T-helper 2 cell (primary cell): ENCODE measurements at places on chromosomes 12 and 14.

GRCh38 chr12:119235197-119235751, 56.5 kb downstream of the HSPB8 start:
- DNase-seq, result no peak

GRCh38 chr12:26918321-26919215, 19.2 kb downstream of the INTS13 start:
- no peak for DNase-seq

DNA sequence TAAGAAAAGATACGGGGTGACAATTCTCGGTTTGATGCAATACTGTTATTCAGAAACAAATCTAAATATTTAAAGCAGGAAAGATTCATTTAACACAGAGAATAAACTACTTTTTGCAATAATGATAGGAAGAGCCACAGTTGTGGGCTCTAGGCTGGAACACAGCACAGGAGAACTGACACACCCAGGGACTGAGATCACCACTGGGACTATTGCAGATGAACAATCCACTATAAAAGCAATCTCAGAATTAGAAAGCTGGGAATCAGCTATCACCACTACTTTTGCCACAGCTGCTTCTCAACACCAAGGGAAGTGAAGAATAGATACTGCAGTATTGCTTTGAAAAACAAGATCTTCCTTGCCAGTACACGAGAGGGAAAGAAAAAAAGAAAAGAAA, 4.1 kb upstream of the PIK3C2G start:
- DNase-seq, result no peak

DNA sequence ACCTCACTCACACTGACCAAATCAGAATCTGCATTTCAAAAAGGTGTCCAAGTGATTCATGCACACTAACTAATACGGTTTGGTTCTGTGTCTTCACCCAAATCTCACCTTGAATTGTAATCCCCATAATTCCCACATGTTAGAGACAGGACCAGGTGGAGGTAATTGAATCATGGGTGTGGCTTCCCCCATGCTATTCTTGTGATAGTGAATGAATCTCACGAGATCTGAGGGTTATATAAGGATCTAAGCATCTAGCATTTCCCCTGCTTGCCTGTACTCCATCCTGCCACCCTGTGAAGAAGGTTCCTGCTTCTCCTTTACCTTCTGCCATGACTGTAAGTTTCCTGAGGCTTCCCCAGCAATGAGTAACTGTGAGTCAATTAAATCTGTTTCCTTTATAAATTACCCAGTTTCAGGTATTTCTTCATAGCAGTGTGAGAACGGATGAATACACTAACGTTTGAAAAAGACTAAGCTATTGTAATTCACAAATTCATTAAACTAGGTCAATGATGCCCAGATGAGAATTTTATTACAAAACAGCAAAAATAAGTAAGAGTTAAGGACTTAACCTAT, 759.1 kb downstream of the GALC start:
- DNase-seq, result no peak

- no peak for DNase-seq
Observed at GRCh38 chr12:127398016-127398710, 868.8 kb upstream of the TMEM132C start.

DNA sequence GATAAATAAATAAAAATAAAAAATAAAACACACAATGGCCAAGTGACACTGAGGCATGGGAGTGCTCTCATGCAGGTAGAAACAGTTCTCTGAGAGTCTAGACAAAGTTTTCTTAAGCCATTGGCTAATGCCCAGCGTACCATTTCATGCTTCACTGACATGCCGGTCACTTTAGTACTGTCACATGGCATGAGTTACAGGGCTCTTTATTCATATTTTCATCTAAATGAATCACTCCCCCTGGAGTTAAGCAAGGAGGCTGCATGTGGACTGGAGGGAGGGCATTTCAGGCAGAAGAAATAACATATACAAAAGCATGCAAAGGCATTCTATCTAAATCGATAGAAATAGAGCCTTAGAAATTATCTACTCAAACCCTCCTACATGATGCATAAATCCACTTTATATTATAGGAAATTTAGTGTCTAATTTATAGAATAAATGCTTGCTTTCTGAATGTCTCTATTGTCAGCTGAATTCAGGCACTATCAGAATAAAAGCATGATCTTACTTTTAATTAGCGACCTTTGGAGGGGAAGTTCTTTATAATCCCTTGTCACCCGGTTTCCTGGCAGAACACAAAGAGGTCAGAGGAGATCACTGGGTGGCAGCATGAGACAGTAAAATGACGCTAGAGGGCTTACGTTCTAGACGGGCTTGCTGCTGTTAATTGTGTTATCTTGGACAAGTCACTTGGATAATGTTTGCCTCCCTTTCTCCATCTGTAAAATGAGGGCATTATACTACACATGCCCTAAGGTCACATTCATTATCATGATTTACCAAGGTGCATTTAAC, 17.5 kb downstream of the DYRK4 start:
- DNase-seq, result no peak

- no peak for DNase-seq
Observed at GRCh38 chr14:59816941-59817340, 53.6 kb downstream of the RTN1 start.

DNA sequence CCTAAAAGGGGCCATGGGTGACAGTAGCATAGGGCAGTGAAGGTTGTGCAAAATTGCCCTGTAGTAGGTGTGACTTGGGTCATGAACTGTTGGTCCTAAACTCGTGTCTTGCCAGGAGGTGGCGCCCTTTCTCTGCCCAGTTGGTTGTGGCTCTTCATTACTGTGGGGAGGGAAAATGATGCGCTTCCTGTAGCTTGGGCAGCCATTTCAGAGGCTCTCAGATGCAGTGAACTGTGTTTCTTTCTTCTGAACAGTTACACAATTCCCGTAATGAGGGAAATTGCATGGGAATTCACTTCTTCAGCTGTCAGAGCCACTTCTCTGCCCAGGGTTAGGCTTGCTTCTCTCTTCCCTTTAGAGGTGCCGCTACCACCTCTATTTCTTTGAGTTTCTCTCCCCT, 148.1 kb upstream of the NRXN3 start:
- no peak for DNase-seq

DNA sequence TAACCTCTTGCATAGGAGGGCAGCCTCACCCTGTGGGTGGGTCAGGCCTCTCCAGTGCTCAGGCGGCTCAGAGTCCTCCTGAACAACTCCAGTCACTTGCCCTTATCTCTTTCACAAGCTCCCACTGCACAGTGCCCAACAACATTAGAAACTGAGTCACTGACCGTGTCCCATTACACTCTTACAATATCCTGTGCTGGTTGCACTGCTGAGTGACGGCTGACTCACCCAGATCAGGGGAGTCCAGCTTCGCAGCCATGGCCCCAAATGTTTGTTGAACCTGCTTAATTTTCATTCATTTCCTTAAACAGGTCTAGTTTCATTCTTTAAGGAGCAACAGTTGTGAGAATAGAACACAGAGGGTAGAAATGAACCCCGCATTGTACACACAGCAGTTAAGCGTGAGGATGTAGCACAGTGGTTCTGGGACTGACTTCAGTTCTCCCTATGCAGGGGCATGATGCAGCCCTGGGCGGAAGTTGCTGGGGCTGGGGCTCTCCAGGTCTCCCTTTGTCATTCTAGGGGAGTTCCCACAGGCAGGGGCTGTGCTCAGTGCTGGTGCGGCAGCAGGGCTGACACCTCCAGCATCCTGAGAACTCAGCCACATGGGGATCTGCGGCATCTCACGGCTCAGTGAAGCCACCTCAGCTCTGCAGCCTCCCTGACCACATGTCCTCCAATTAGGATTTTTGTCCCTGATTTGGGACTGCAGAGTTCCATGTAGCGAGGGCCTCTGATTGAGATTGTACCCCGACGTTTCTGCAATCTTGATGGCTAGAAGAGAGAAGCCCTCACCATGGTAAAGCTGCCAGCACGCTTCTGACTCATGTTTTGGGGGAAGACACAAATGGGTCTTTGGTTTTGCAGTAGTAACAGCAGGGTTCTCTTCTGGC, 16.1 kb downstream of the GPR68 start:
- DNase-seq, result peak; percentile 91

- DNase-seq, result peak; percentile 68
Observed at GRCh38 chr14:69574263-69574953, at the start of gene CCDC177. CCDC177 (minus strand) TSS chr14:69574871; CDS start chr14:69573622, 1,249 bp downstream.

GRCh38 chr14:92718664-92719063, 29.8 kb downstream of the LGMN start:
- no peak for DNase-seq

DNA sequence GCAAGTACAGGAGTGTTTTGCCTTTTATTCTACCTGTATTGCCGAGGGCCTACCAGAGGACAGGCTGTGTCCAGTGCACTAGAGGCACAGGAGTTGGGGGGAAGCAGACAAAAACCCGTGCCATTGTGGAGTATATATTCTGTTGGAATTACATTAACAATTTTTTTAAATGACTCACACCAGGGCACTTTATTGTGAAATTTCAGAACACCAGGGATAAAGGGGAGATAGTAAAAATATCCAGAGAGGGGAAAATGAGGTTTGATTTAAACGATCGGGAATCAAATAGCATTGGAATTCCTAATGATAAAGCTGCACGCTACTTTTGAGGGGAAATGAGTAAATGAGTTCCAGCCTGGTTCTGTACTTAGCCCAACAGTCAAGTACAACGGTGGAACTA, 123.2 kb downstream of the PELI2 start:
- DNase-seq, result no peak

- DNase-seq, result no peak
Observed at GRCh38 chr14:88866305-88866704, 41.9 kb downstream of the TTC8 start.

GRCh38 chr14:32473464-32473855, 144.4 kb downstream of the AKAP6 start:
- no peak for DNase-seq
